ENCODE measurements at places on chromosomes 5 and 9.
A peak's percentile ranks its signal among the peaks of the same experiment; 100 is the strongest.

GRCh38 chr5:83530193-83530592, 58.6 kb downstream of the VCAN start:
- no peak for DNase-seq

- peak; percentile 10 for DNase-seq
These were observed 286.4 kb upstream of the CDH12 start for GRCh38 chr5:23139338-23140171.

DNA sequence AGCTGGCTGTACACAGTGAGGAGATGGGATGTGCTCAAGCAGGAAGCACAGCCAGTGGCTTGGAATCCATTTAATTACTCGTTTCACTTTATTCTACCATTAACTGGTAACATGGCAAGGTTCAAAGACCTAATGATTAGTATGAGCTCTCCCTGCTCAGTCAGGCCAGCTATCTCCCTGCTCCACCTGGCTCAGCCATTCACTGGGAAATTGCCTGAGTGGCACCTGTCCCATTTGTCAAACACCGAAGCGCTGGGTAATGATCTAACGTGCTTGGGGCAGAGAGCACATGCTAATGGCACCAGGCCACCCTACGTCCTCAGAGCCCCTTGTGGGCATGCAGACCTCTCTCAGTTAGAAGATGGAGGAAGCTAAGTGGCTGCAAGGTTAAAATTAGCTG, 162.2 kb downstream of the TTLL11 start:
- no peak for DNase-seq

- no peak for DNase-seq
These were observed 184.3 kb downstream of the MCTP1 start for GRCh38 chr5:95100551-95100950.

GRCh38 chr5:75320371-75320770, 16.6 kb upstream of the HMGCR start:
- DNase-seq, result no peak

GRCh38 chr9:121881920-121882500, 211.1 kb downstream of the TTLL11 start:
- no peak for DNase-seq

DNA sequence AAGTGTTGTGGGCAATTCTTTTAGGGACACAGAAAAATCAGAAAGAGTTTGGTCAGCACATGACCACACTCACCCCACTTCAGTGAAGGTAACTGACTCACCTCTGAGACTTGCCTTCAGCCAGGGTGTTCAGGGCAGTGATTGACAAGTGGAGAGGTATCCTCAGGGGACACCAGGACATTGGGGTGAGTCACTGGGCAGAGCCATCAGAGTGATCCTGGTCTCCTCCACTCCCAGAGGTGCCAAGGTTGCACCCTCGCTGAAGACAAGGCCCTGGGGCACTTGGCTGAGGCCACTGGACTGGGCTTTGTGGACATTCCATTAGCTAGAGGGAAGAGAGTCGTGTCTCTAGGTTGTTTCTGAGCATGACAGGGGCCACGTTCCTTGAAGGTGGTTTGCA, 113.4 kb downstream of the GADD45G start:
- no peak for DNase-seq

DNA sequence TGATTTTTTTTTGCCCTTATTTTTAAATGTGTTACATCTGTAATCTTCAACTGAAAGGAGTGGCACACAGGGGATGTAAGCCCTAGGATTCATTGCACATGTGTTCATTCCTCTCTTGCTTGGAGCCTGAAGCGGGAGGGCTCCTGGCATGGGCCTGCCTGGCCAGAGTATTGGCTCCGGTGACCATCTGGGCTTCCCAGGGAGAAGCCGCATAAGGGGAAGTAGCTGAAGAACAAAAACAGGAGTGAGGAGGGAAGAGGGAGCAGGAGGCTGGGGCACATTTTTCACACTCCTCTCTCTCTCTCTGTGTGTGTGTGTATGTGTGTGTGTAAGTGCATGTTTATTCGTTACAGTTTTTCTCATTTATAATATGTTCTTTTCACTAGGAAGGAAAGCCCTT, 269.9 kb downstream of the PRR16 start:
- DNase-seq, result no peak

Data from Caco-2 (cell line).